CD14-positive monocyte (primary cell): ENCODE measurements at places on chromosomes 1 and 21.

DNA sequence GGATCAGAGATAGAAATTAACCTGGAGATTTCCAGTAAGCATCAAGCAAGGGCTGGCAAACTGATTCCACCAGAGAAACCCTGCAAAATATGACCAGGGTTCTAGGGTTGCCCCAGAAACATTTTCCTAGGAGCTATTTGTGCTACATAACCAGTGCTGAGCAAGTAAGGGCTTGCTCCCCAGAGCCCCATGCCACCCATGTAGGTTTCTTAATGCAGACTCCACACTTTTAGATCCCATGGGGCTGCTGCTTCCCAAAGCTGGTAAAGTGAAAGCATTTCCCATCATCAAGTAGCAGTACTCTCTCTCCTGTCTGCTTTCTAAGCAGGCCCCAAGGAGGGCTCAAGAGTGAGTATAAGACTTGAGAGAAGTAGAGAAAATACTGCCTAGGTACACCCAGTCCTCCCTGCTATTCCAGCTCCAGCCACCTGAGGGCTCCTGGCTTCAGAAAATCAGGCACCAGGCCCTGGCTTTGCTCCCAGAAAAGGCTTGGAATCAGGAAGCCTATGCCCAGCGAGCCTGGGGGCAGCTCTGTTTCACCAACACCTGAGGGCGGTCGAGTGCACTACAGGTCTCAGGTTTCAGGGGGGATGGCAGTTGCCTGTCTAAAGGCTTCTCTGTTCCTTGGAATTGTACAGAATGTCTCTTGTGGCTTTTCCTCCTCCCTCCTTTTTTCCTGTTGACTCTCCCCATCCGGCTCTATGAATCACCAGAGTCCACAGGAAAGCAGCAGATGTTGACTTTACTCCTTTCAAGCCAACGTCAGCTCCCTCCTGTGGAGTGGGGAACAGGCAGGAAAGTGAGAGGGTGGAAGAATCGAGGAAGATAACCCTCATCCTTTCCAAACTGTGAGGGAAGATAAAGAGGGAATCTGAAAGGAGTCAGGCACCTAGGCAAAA lies 6.2 kb upstream of the ANKRD35 start:
- DNase-seq, result peak; percentile 61

DNA sequence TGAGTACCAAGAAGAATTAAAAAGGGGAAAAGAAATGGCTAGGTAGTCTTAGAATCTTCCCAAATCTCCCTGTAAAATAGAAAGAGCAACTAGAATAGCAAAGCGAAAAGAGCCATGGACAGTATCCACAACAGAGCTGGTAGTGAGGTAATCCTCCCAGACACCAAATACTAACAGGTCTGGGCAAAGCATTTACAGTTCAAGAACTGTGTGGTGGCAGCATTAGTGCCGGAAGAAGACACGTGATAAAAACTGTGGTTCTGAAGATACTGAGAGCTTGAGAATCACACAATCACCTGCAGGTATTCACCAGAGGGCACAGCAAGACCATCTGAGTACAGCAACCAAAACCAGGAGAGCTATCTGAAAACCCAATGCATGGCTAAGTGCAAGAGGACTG lies 31.8 kb upstream of the OLIG2 start:
- no peak for DNase-seq

- DNase-seq, result no peak
Observed at GRCh38 chr1:54125386-54126070, 27.3 kb downstream of the CDCP2 start.

GRCh38 chr1:53454019-53454418 lies 5.2 kb upstream of the DMRTB1 start:
- DNase-seq, result no peak

DNA sequence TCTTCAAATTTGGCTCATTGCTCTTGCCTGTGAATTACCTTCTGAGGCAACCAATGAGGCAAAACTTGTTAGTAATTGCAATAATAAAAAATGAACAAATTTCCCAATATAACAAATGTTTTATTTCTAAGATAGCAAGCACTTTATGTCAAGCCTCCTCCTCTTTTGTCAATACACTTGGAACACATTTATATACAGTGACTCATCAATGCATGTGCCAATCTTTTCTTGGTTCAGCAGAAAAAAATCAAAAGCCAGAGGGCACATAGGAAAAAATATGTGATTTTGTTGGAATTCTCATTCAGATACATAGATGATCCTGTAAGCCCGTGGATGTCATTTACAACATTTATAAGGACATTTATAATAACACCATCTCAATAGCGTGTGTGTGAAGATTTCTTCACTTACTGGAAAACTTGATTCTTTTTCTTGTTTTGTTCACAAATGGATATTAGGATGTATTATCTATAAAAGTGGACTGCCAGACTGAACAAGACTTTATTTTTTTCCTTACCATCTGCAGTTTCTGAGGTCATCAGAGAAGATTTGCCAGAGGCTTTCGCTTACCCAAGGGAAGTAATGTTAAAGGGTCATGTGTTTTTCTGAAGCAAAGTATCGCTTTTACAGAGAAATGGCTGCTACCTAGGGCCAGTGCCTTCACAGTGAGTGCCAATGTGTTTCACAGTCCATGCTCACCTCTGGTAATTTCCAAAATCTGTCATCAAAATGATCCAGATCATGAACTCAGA lies 645.7 kb upstream of the PTBP2 start:
- no peak for DNase-seq

GRCh38 chr1:214085325-214085724 lies 97.6 kb downstream of the PROX1 start:
- DNase-seq, result no peak

GRCh38 chr1:37465593-37466517 lies 8.5 kb upstream of the ZC3H12A start:
- no peak for DNase-seq

DNA sequence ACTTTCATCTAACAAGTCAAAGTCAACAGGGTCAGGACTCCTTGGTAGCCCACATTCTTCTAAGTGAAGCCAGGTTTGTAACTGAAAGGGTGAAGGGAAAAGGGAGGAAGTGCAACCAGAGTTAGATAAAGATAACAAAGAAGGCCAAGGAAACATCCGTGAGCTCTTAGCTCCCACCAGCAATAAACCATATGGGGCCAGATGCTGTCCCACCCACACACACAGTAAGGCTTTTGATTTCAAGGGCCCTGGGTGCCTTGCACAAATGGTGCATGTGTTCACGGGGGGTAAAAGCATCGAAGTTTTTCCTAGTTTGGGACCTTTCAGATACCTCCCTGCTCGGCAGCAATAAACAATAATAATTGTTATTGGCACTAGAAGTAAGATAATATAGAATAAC lies 5.1 kb upstream of the TIAM1 start:
- DNase-seq, result no peak

- DNase-seq, result peak; percentile 87
Observed at GRCh38 chr21:42195378-42196031, 23.4 kb upstream of the ABCG1 start.

DNA sequence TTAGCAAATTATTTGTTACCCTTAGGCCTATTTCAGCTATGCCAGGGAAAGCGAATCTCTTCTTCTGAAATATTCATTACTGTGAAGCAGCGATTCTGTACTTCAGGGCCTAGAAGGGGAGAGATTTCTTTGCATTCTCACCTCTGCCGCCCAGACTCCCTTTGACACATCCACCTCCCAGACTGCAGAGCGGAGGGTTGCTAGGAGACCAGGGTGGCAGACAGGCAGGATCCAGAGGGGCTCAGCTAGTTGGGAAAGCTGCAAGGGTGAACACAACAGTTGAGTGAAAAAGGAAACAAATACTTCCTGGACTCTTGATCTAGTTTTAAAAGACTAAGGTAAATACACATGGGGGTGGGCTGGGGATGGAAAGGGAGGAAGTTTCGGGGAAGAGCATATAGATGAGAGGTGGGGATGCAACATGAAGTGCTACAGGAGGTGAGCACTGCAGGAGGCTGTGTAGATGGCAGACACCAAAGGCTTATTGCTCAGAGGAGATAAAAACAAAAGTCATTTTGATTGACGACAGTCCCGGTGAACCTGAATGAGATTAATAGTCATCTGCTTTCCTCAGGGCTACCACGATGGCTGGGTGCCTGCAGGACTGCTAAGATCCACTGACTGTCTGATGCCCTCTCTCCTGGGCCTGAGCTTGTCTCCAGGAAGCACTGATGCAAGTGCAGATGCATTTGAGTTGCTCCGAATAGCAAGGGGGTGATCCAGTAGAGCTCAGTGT lies 26.4 kb upstream of the RAB3GAP2 start:
- no peak for DNase-seq

DNA sequence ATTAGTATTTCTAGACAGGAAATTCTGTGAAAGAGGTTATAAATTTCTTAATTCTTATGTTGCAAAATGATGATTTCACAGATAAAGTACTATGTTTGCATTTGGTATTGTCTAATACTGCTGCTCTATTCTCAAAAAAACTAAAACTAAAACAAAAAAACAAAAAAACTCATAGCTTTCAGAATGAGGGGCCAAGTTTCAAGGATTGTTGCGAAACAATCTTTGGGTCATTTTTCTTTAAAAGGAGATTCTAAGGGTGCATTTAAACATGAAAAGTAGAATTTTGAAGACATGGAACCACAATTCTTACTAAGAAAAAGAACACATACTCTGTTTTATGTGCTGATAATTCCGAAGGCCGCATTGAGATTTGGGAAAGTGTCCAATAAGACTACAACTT lies 645.1 kb downstream of the ADGRL2 start:
- DNase-seq, result no peak
